ENCODE measurements at places on chromosomes 11 and 22.
A peak's percentile ranks its signal among the peaks of the same experiment; 100 is the strongest.

DNA sequence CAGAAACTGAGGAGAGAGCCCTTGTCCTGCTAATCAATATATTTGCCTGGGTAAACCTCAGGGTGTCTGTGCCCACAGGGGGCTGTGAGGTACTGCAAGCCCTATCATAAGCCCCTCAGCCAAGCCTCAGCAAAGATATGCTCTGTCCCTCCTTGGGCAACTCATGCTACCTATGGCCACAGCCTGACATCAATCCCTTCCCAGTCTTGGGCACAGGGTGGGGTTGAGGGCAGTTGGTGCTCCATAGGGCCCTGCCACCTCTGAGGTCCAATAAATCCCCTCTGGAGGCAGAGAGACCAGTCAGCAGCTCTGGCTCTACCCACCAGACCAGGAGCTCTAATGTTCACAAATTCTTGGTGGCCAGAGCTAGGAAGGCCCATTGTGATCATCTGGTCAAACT lies 23.8 kb downstream of the TPBGL start:
- no peak for DNase-seq

DNA sequence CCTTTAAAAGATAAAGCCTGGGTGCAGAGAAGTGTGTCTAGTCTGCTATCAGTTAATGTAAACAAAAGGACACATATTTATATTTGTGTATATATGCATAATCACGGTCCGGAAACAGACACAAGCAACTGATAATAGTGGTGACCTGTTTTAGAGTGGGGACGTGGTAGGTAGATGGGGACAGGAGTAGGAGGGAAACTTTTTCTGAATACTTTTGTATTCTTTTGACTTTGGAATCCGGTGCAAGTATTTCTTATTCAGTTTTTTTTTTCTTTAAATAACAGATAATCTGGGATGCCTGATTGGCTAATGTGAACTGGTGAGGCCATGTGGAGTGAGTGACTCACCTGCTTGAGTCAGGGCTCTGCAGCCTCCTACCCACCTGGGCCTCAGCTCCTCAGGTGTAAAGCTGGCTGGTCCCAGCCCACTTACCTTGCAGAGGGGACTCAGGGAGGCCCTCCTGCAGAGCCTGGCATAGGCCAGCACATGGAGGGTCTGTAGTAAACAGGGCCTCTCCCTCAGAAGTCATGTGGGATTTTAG lies 15.3 kb downstream of the MICAL2 start:
- DNase-seq: no peak

DNA sequence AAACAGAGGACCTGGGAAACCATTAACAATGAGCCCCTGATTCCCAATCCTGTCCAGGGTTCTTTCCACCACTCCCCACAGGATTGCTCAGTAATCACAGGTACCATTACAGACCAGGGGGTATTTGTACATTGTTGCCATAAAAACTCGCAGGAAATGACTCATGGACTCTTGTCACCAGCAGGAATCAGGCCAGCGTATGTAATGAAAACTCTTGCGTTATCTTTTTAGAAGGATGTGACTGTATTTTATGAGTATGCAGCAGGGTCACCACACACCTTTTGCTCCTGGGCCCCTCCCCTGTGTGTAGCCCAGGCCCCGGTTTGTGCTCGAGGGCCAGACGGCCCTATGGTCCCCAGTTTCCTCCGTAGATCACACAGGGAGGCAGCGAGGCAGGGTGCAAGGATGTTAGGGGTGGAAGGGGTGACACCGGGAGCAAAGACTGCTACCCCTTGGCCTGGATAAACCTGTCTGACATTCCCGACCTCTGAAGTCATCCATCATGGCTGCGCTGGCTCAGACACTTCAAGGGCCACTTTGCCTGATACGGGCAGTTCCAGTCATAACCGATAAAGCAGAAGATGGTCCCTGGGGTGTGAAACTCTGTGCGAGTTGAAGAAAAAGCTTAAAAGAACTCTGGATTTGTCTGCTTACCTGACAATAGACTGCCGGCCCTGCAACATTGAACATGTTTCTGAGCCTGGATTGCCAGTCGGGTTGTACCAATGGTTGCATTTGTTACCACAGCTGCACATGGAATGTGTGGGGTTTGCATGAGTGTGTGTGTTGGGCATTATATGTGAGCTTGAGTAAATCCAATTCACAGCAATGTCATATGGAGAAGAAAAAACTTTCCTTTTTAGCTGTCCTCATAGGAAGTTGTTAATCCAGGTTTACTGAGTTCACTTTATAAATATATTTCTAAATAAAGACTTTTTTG lies 56.9 kb downstream of the MICAL2 start:
- no peak for DNase-seq

DNA sequence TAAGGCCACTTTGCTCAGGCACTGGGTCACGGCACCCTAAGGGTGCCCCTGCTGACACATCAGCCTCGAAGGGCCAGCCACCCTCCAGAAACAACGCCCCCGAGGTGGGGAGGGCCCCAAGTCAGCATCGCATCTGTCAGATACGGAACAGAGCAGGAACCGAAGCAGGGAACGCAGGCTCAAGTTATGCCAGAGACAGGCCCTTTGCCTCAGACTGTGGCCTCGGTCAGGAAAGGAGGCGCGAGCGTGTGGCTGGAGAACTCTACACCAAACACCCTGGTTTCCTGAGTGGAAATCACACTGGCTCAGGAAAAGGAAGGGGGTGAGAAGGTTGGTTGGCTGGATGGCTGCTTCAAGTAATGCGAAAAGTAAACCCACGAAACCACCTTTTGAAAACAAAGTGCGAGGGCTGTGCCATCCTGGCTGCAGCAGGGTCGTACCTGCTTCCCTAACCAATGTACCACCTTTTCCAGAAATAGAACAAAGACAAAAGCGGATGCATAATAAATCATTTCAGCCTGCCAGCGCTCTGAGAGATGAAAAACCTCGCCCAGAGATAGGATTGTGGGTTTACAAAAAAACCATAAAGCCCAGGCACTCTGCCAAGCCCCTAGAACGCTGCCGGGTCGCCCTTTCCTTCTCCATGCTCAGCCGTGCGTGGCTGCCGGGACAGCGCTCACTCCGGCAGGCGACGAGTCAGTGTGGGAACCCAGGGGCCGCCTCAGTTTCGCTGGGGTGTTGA lies 38.6 kb downstream of the TRMU start:
- no peak for DNase-seq

DNA sequence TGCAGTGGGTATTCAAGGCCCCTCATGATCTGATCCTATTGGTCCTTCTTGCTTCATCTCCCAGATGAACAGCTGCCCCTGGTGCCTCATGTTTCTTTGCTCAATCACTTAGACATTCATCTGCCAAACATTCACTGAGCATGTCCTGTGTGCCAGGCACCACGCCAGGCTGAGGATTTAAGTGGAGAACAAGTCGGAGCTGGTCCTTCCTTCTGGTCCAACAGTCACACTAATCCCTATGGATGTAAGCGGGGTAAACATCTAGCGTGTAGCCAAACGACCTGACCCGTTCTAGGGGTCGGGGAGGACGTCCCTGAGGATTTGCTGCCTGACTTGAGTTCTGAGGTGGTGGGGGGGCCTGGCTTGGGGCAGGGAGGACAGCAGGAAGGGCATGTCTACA lies 21.9 kb downstream of the ZMAT5 start:
- DNase-seq: no peak

GRCh38 chr11:121249039-121249663 lies 43.4 kb upstream of the SC5D start:
- DNase-seq: no peak

GRCh38 chr11:79253280-79253679 lies 187.6 kb downstream of the TENM4 start:
- no peak for DNase-seq

GRCh38 chr22:31474743-31475142 lies 14.9 kb downstream of the EIF4ENIF1 start:
- DNase-seq: no peak

GRCh38 chr11:18956630-18957029 lies 17.4 kb upstream of the MRGPRX1 start:
- no peak for DNase-seq

- DNase-seq: no peak
Measured at GRCh38 chr11:80167766-80168165, 726.9 kb upstream of the TENM4 start.

DNA sequence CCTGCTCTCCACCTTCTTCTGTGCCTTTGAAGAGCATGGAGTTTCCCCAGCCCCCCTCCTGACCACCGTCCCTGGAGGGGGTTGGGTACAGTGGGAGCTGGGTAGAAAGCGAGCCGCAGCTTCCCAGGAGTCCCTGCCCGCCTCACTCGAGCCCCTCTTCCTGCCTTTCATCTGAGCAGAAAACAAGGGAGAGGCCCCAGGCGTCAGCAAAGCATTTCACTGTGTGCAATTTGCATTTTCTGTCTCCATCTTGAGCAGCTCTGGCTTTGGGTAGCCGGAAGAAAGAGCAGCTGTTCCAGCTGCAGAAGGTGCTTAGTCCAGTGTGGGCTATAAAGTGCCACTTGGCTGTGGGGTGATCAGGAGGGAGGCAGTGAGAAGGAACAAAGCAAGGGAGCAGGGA lies 229.7 kb downstream of the CEP164 start:
- no peak for DNase-seq

- DNase-seq: no peak
Measured at GRCh38 chr11:7348432-7349304, 97.0 kb downstream of the SYT9 start.

GRCh38 chr22:38788021-38788816 lies 5.7 kb downstream of the DNAL4 start:
- DNase-seq: no peak

DNA sequence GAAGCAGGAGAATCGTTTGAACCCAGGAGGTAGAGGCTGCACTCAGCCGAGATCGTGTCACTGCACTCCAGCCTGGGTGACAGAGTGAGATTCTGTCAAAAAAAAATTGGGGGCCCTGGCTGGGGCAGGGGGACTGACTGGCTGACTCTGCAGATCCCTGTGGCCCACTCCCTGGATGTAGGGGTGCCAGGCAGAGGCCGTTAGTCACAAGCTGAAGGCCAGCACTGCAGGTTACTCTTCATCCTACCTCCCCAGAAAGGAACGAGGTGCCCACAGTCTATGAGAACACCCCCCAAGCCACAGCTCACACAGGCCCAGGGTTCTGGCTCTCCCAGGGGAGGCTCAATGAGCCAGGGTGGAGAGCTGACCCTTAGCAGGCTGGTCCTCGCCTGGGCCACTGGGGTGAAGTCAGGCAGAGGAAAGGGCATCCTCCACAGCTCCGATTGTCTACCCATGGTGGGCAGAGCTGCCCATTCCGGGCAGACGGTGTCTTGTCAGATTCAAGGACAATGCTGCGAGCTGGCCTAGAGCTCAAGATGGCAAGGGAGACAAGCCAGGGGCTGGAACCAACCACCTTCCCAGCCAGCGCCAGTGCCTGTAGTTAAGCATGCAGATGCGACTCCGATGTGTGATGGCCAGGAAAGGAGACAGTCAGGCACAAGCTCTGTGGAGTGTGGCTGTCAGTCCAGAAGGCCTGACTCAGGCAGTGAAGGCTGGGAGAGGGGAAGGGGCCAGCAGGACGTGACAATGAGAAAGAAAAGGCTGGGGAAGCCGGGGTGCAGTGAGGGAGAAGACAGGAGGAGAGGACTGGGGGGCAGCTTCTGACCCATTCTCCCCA lies 12.4 kb downstream of the C11orf24 start:
- DNase-seq: no peak

- no peak for DNase-seq
Measured at GRCh38 chr11:85869781-85870180, 14.6 kb downstream of the CCDC83 start.

GRCh38 chr11:70456921-70457532 lies 58.7 kb downstream of the CTTN start:
- DNase-seq: no peak

DNA sequence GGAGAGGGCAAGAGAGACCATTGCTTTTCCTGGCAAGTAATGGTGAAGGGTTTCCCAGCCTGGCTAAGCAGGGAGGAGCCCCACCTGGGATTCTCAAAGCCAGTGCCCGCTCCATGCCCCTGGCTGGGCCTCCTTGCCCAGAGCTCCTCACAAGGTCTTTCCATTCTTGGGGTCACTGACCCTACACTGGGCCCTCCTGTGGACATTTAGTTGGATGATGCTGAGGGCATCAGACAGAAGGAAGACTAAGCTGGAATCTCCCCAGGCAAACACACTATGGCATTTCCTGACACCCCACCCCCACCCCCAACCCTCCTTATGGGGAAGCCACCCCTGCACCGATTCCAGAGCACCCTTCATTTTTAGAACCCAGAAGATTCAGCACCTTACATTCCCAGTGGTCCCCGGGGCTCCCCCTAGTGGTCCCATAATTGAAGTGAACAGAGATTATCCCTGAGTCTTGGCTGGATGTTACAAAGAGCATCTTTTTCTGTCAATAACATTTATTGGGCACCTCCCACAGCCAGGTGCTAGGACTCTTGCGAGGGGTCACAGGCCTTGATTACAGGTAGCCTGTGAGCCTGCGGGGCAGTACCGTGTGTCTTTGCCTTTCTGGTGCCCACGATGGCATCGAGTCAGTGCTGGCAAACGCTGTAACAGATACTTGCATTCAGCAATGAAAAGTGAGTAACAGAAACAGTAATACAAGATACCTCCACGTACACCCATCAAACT lies 548.5 kb downstream of the BUD13 start:
- peak; percentile 12 for DNase-seq

GRCh38 chr11:2530855-2531200 lies 86.0 kb downstream of the KCNQ1 start:
- no peak for DNase-seq

DNA sequence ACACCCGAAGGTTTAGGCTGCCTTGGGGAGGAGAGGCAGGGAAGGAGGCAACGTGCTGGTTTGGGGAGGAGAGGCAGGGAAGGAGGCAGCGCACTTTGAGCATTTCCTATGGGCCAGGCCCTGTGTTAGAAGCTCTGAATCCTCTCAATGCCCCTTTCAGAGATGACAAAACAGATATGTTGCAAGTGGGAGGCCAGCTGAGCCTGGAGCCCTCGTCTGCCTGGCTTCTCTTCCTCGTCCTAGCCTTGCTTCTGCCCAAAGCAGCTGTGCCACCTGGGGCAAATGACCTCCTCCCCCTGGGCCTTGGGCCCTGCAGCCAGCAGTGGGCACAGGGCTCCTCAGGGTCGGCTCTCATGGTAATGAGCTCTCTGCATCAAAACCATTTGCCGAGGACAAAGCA lies 15.3 kb upstream of the LRRC32 start:
- no peak for DNase-seq

GRCh38 chr11:70367071-70367470 lies 31.3 kb upstream of the CTTN start:
- DNase-seq: no peak

GRCh38 chr11:763073-763463 lies 14.2 kb downstream of the GATD1 start:
- DNase-seq: no peak

DNA sequence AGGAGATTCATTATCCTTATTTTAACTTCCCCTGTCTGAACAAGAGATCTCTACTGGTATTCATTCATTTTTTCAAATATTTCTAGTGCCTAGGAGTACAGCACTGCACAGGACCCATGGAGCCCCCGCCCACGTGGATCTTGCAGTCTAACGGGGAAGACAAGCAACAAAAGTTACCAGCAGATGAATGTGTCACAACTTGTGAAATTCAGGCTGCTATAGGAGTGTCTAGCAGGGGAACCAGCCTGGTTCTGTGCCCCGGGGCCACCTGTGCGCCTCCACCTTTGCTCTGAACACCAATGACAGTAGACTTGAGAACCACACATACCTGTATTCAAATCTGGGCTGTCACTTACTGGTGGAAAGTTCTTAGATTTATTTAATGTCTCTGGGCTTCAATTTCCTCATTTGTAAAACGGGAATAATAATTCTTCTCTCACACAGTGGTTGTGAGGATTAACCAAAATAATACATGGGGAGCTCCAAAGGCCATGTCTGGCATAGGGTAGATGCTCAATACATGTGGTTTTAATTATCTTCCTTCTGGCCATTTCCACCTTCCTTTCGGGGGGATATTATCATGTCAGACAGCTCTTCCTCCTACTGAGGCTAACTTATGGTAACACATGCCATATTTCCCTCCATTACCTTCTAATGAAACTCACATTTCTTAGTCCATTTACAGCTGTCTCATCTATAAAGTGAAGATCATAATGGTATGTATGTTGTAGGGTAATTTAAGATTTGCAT lies 17.8 kb downstream of the POU2AF1 start:
- DNase-seq: no peak

Measured in activated CD4-positive, alpha-beta T cell treated with anti-CD3 and anti-CD28 coated beads, Interleukin-2, amount 50 U/mL, for 1 hour (primary cell).